ENCODE measurements at places on chromosomes 7 and 10.

GRCh38 chr10:98402478-98402877 is 12.5 kb downstream of the PYROXD2 start:
- no peak for DNase-seq

DNA sequence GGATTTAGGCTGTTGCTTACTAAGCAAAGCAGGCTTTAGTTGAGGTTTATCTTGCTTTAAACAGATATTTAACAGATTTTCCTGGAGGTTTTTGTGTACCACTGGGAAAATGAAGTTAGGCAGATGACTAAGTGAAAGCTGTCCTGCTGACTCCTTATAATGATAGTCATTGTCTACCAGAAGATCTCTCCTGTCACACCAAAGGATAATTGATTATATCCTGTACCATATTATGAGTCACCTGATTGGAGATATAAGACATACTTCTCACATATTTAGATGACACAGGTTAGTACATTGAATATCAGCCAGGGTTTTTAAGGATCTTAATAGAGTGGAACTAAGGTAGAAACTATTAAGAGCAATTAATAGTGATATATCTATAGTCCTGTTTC is 68.4 kb downstream of the PTEN start:
- DNase-seq = no peak

- DNase-seq = no peak
These were observed 36.6 kb downstream of the AP3M1 start for GRCh38 chr10:74114041-74114448.

DNA sequence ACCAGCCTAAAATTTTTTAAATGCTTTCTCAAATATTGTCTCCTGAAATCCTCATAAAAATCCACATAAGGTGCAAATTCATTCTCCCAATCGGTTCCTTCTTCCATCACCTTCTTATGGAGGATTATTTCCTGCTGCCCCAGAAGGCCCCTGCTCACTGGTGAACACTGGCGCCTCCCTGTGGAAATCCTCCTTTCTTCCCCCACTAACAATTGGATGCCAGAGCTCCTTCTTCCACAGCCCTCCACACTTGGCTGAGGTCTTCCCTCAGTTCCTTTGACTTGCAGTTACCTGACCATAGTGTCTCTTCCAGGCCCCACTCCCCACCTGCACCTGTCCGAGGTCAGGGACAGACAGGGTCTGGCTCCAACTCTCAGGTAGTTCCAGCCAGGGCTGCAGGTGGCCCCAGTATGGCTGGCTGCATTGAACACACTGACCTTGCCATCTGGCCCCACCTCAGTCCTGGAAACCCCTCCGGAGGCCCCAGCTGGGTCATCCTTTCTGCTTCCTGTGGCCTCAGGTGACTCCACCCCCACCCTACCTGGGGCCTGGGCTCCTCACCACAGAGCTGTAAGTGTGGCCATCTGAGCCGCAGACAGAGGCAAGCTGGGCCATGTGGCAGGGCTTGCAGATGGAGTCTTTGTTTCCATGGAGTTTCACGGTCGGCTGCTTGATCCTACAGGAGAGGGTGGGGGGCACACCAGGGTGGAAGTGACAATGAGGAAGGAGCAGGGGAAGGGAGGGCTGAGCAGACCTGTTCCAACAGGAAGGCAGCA is 18.4 kb downstream of the SPOCK2 start:
- peak; percentile 72 for DNase-seq

- DNase-seq = no peak
These were observed 4.8 kb downstream of the LAMB1 start for GRCh38 chr7:107998150-107998549.

DNA sequence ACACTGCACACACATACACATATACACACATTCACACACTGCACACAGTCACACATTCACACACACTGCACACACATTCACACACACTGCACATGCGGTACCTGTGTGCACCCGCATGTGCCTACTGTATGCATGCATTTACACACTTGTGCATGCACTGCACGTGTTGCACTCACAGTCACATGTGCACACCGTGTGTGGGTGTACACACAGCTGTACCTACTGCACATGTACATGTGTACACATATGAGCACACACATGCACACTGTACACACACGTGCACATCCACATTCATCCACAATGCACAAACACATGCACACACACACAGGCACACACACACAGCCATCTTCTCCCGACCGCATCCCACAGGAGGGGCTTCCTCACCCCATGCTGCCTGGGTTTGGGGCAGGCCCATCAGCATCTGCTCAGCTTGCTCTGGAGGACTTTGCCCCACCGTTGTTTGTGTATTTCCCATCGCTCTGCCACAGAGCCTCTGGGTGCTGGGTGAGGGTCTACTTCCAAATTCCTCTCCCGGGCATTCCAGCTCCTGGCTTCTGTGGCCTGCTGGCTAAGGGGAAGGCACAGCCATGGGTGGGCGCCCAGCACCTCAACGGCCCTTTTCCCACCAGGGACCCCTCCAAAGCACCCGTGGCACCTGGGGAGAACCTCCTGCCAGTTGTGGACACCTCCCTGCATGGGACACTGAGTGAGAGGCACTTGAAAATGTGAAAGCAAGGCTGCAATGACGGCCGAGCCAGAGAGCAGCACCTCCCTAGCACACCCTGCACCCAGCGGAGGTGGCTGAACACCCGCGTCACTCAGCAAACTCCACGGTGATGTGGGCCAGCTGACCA is 324.3 kb downstream of the PTPRN2 start:
- no peak for DNase-seq

DNA sequence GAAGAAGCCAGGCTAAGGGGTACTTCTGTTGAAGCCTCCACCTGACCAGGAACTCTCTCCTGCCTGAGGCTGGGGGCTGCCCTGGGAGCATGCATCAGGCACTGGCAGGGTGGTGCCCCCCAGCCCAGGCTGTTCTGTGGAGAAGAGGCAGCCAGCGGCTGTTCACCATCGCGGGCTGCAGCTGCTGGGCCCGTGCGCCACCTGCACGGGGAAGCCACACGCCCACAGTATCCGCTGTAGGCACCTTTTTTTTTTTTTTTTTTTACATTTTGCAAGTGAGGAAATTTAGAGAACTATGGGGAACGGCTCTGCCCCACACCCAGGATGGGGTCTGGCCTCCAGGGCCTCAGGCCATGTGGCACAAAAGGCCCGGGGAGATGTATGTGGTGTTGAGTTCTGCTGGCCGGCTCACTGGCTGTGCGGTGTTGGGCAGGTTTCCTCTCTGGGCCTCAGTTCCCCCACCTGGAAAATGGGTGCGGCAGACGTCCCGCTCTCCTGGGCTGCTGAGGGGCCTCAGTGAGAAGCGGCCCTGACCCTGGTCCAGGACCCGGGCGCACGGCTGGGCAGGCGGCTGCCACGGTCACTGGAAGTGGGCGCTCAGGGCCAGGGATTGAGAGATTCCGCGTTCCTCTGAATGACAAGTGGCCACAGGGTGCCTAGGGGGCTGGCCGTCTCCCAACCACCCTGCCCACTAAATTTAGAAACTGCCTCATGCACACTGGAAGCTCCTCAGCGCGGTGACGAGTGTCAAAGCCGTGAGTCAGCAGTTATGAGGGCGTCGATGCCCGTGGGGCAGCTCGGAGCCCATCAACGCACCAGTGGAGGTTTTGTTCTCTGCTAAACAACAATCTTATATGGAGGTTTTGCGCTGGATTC is 8.8 kb upstream of the INTS1 start:
- no peak for DNase-seq

GRCh38 chr10:30447125-30447799 is 13.3 kb downstream of the MAP3K8 start:
- DNase-seq = no peak

All from left kidney (tissue), 8 donors.